Activated naive CD4-positive, alpha-beta T cell (primary cell): ENCODE measurements at places on chromosomes 1 and 21.

DNA sequence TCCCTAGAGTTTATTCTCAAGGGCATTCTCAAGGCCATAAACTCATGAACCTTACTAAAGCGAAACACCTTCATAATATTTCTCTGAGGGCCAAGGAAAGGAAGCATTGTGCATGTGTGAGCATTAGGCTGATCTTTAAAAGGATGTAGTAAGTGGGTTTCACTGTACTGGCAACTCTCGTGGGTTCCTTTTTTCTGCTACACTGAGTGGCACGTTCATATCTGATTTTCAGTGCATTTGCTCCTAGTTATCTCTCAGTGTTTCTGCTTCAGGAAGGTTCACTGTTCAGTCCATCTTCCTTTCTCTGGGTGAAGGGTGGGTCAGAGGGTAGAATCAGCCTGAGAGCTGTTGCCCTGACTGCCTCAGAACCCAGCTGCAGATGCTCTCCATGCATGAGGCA, 192.8 kb upstream of the ADGRL2 start:
- DNase-seq: no peak

DNA sequence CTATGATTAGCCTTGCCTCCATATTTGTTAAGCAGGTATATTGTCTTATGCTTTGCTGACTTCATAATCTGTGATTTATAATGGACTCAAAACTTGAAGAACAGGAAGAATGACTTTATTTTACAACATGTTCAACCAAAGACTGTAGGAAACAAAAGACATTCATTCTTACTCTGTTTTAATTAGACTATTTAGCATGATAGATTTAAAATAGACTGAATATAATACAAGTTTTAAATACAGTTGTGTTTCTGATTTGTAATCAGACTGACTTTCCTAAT, 63.1 kb downstream of the CDC14A start:
- no peak for DNase-seq

- DNase-seq: no peak
Observed at GRCh38 chr1:53560581-53561502, 101.6 kb downstream of the DMRTB1 start.

DNA sequence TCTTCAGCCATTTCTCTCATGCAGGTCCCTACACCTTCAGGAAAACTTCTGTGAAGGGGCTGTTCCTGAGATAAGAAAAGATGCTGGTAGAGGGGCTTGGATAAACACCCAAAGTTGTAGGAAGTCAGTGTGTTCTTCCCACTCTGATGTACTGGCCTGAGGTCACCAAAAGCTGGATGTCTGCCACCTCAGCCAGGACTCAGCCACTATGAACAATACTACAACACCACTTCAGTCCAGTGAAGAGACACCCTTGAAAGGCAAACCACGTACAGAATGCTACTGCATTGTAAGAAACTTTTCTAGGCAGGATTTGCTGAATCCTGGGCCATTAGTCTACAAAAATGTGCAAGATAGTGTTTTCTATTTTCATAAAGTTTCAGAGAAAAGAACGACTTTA, 2.4 kb downstream of the PTPN14 start:
- DNase-seq: no peak

DNA sequence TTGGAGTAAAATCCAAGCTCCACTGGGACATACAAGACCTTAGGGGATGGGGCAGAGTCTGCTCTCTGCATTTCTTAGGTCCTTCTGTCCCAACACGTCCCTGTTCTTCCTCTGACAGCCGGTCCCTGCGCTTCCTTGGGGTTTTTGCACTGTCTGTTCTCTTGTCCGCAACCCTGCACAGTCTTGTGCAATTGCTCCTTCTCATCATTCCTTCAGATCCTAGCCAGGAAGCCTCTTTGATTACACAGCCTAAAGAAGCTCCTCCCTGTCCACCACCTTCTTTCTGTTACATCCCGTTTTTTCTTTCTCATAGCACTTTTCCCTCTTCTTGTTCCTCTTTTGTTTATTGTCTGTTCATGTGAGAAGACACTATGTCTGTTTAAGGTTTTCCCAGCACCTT, 19.9 kb downstream of the ACOT11 start:
- no peak for DNase-seq

GRCh38 chr1:209008586-209008985, 574.9 kb upstream of the CAMK1G start:
- no peak for DNase-seq

DNA sequence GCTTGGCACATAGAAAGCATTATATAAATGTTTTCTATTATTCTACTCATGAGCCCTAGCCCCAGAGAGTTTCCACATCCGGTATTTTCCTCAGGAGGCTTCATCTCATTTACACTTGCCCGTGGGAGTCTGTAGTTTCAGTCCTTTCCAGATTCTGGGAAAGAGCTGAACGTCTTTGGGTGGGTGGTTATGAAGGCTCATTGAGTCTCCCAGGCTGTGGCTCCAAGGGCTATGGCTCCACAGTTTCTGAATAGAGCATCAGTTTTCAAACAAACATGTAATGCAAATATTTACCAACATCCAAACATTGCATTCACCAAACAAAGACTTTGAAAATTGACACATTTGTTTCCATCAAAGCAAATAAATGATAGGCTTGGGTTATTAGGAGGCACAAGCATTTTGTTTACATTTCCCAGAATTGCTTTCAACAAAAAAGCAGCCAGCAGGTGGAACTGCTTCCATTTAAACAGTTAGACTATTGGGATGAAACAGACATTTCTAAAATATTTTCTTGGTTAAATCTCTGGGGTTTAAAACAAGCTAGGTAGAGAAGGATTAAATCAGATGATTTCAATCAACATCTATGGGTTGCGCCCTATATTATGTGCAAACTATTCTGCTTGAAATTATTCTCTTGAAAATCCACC, 1.3 kb upstream of the LEMD1 start:
- no peak for DNase-seq

DNA sequence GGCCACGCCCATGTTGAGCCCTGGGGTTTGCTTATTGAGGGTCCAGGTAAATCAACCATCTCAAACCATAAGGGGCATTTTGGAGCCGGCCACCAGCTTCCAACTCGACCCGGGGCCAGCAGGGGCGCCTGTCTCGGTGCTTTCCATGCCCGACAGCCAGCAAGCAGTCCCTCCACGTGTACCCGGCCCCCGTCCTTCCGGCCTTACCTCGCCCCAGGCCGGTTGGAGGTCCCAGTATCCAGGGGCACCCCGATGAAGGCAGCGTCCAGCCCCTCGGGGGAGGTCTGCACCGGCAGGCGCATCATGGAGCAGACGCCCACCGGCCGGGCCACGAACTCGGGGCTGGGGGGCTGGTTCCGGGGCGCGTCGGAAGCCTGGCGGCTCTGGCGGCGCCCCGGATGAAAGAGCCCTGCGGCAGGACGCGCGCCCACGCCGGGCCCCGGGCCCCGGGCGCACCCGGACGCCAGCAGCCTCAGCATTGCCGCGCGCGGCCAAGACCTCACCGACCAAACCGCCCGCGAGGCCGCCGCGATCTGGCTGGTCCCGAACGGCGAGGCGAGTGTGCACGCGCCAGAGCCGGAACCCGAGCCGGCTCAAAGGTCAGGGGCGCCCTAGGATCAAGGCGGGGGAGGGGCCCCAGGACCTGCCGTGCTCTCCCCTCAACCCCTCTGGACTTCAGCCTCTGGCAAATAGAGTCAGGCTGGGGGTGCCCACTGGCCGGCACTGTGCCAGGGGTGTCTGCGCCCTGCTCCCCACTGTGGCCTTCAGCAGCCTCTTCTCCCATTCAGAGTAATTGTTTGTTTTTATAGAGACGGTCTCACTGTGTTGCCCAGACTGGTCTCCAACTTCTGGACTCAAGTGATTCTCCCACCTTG, at the start of gene AGMAT:
TSS of gene AGMAT (minus strand) at position 563 of the 875 bp plus-strand sequence. CDS start at position 479, 84 bp downstream.
- DNase-seq: peak; percentile 37
